ENCODE measurements at places on chromosomes 3 and 15. TPM values are rescaled to one million over a fixed set of nuclear protein-coding genes. Genes with fewer than 3 reads are reported as not detected.

LDHAL6B gene
- total RNA-seq = not detected

CLDN1 gene
- 4.2 TPM for total RNA-seq

PLSCR5 gene
- not detected for total RNA-seq

ZNF445 gene
- total RNA-seq = 16.5 TPM

CSPG4 gene
- 3.6 TPM for total RNA-seq

CHRD gene
- 0.66 TPM for total RNA-seq

MEX3B gene
- total RNA-seq = 15.7 TPM
